Activated CD4-positive, alpha-beta T cell treated with anti-CD3 and anti-CD28 coated beads for 4 hours (primary cell): ENCODE measurements at places on chromosomes 6 and 20.

DNA sequence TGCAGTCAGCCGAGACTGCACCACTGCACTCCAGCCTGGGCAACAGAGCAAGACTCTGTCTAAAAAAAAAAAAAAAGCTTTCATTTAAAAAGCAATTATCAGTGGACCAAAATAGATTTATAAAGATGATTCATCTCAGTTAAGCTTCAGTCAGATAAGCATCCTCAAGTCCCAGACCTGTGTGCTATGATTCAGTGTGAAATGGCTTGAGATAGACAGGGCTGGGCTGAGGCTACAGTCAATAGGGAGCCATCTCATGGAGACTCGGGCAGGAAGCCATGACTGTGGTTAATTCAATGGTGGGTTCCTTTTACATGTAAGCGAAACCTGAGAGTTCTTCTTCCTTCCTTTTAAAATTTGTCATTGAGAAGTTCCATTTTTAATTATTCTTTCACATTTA lies 276.0 kb downstream of the TFAP2A start:
- no peak for DNase-seq

- no peak for DNase-seq
These were observed 447.5 kb upstream of the HSF2 start for GRCh38 chr6:121951918-121952379.

DNA sequence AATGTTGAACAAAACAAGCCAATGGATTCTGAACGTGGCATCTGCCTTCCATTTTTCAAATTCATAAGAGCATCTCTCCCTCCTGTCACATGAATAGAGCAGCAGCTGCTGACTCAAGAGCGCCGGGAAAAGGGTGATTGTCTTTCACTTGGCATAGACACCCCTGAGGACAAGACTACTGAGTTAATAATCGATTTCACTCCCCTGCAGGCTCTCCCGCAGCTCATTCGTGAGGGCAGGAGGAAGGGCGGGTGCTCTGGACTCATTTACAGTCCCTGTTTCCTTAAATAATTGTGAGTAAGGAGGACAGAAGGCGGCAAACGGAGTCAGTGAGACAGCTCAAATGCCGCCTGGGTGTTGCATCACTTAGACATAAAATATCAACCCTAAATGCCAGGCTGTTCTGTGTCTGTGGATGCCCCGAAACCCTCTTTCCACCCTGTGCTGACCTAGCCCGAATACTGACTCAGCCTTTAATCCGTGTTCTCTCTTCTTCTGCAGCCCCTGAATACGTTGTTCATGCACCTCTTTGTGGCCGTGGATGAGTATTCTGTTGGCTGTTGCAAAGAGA lies 21.6 kb downstream of the CFAP61 start:
- DNase-seq, result no peak

DNA sequence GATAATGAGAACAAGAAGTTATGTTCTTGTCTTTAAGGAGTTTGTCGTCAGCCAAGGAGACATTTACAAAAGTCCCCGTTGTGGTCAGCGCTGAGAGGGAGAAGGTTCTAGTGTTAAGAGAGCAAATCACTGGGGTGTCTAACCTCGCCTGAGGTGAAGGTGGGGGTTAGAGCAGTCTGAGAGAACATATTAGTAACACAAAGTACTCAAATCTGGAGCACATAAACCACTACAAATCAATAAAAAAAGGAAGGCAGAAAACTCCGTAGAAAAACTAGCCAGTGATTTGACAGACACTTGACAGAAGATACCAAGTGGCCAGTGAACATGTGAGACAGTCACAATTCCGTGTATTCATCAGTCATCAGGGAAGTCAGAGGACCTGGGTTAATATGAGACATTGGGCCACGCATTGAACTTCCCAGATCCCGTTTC lies 45.4 kb downstream of the CDS2 start:
- DNase-seq, result no peak
